ENCODE measurements at places on chromosomes 11 and 22. TPM values are rescaled to one million over a fixed set of nuclear protein-coding genes. Genes with fewer than 3 reads are reported as not detected.

The ETS1 gene
- 27.7 TPM for total RNA-seq

The APOBEC3H gene
- 1.4 TPM for total RNA-seq

The CHRNA10 gene
- total RNA-seq: 0.18 TPM

The TMEM121B gene
- total RNA-seq: not detected

The GPR83 gene
- total RNA-seq: 0.06 TPM

The SCGB1D4 gene
- total RNA-seq: not detected

The KLHDC7B gene
- 0.18 TPM for total RNA-seq

The POTEH gene
- total RNA-seq: 1.2 TPM

The WBP2NL gene
- not detected for total RNA-seq

The DRD4 gene
- not detected for total RNA-seq

The APOL4 gene
- 2.7 TPM for total RNA-seq

The OR5P2 gene
- total RNA-seq: not detected

The DDI1 gene
- total RNA-seq: not detected

The HSPB2 gene
- total RNA-seq: not detected

The FGF4 gene
- total RNA-seq: not detected

The YAP1 gene
- total RNA-seq: 41.1 TPM

The OR51E1 gene
- not detected for total RNA-seq

The APOBEC3A gene
- total RNA-seq: not detected

The ADAMTS15 gene
- 0.62 TPM for total RNA-seq

The MUC2 gene
- total RNA-seq: not detected

The LRRC32 gene
- 0.29 TPM for total RNA-seq

Data from H4 (cell line).